Memory B cell (primary cell): ENCODE measurements at places on chromosomes 3 and 15.

DNA sequence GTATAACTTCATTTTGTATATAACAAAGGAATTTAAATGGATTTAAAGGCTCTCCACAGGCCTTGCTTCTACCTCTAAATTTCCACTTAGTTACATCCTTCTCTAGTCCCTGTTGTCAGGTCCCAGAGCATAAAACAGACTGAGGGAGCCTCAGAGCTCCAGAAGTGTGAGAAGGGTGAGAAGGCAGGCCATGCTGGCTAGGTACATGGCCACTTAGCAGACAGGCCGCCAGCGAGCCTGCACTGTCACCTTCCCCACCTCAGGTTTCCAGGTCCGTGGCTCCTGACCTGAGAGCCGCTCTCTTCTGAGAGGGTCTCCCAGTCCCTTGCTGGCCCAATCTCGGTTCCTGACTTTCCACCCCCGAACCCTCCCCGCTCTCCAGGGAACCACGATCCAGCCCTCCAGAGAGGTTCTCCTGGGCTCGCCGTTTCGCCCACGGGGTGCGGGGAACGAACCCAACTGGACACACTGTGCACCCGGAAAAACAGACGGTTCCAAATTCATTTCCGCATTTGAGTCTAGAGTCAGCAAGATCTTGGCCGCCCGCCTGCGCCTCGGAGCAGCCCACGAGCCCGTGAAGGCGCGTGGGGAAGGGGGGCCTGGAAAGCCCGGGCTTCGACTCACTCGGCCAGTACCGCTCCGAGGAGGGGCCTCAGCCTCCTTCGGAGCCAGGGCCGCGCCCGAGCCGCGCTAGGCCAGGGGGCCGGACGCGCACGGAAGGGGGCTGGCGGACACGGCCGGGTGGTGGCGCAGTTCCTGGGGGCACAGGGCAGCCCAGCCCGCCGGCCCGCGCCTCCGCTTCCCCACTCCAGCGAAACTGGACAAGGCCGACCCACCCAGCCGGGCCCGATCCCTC lies 16.7 kb upstream of the SOX2 start:
- no peak for DNase-seq

DNA sequence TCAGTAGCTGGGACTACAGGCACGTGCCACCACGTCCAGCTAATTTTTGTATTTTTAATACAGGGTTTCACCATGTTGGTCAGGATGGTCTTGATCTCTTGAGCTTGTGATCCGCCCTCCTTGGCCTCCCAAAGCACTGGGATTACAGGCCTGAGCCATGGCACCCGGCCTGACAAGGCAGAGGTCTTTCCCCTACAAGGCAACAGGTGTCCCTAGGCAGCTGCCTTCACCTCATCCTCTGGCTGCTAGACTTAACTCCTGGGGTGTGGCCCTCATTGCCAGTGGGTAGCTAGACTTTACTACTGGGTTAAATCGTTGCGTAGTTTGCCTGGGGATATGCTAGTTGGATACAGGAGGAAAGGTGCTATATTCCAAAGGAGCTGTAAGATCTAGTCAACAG lies 81.4 kb downstream of the CHRD start:
- no peak for DNase-seq

DNA sequence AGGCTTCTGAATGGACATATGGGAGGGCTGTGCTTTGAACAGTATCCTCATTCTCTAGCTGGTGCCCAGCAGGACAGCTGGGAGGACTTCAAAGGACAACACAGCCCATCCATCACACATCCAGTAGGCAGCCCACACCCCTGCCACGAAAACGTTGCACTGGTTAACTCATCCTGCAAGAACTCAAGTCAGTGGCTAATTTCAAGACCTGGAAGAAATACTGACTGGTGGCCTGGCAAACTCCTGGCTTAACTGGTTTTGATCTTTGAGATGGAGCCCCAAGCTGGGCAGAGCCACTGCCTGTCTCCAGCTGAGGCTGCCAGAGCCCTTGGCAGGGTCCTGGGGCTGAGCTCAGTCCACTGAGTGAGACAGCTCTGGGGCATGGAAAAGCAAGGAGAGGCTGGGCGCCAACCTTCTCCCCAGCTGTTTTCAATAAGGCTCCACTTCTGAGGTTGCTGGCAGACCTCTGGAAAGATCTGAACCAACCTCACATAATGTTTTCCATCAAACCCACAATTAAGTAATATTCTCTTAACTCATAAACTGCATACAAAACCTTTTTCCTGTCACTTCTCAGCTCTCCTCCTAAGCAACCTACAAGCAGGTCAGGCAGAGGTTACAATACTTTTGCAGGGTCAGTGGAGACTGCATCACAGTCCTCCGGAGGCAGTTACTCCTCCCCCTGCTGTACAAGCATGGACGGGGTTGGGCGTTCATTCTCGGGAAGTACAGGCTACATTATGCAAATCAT lies 110.3 kb downstream of the MYLK start:
- no peak for DNase-seq

- no peak for DNase-seq
Observed at GRCh38 chr3:99686955-99687612, 48.7 kb downstream of the COL8A1 start.

DNA sequence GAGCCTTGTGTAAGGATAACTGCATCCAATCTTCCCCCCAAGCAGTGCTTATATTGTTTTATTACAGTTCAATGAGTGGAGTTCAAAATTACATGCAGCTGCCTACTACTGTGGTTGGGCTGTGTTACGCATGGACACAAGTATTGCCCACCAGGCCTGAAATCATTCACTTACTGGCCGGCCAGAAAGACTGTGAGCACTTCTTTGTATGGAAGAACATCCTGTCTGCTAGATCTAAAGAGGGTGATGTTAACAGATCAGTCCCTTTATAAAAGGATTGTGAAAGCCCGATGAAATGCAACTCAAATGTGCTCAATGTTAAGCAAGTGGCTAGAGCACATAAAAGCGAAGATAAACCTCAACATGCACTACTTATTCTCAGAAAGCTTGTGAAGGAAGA lies 132.5 kb downstream of the FOXP1 start:
- no peak for DNase-seq

DNA sequence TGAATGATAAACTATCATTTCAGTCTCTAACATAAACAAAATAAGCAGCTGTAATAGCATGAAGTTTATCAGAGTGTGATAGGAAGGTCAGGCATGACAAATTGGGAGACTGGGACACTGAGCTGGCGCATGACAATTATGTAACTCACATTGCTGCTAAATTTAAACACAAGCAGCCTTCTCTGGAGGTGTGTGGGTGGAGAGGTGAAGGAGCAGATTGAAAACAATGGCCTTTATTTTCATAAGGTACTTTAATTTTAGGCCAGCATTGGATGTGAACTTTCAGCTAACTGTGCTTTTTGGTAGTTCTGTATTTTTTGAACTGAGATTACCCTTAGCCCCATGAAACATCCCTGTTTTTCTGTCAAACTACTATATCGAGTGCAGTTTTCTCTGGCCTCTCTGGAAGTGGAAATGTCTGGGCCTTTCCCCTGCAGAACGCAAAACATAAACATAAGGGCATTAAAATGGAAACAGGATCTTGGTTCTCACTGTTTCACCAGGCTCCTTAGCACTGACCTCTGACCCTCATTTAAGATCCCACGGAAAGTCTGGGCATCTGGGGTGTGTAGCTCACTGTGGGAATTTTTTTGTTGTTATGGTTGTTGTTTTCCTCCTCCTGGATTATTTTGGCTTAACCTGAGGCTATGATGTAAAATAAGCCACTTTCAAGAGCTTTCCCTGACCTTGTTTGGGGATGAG lies 160.1 kb upstream of the DPH6 start:
- no peak for DNase-seq

DNA sequence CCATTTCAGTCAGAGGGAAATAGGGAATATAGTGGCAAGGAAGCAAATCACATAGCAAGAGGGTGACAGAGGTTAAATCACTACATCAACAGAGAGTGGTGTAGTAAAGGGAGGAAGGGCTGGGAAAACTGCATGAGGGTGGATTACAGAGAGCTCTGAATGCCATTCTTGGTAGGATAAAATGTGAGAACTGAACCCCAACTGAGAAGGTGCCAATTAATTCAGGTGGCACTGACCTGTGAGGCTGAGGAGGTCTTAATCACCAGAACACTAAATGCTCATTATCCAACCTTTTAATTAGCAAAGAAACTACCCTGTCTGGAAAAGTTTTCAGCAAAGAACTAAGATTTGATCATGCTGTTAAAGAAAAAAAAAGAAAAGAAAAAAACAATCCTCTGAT lies 202.7 kb downstream of the LRRN1 start:
- no peak for DNase-seq

DNA sequence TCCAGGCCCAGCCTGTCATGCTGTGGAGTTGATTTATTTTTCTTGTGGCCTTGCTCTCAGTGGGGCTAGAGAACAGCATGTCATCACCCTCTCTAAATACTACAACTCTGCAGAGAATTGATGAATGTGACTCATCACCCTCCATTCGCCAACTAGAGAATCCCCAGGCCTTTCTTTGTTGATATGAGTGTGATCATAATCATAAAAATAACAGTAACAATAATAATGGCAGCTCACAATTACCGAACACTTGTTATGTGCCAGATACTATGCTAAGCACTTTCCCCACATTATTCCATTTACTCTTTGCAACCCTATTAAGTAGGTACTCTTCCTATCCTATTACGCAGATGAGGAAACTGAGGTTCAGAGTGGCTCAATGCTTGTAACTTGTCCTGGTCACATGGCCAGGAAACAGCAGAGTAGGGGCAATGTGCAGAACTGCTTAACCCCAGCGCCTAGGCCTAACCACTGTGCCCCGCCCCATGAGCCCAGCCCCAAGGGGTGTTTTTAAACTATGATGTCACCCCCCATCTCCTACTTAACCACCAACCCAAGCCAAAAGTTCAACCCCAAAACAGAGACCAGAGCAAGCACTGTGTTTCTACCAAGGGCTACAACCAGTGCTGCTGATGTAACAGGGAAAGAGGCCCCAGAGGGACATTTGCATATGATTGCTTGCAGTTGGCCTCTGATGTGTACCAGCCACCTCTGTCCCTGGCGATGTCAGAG lies 104.5 kb downstream of the ADCY5 start:
- no peak for DNase-seq

GRCh38 chr3:192904632-192905289 lies 12.9 kb downstream of the MB21D2 start:
- DNase-seq: no peak

DNA sequence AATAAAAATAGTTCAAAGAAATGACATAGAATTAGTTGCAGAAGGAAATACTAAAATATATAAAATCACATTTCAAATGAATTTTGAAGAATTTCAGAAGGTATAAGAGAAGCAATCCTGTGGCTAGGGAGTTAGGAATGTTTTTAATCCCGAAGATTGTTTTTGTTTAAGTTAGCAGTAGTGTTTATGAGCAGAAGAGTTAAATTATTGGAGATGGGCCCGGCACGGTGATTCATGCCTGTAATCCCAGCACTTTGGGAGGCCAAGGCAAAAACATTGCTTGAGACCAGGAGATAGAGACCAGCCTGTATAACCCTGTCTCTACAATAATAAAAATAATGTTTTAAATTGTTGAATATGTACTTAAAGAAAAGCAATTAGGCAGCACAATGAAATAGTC lies 432.5 kb downstream of the MFSD1 start:
- DNase-seq: no peak

- DNase-seq: no peak
Observed at GRCh38 chr15:98809273-98809672, 160.9 kb downstream of the IGF1R start.

- no peak for DNase-seq
Observed at GRCh38 chr3:1216856-1217255, 124.0 kb downstream of the CNTN6 start.

DNA sequence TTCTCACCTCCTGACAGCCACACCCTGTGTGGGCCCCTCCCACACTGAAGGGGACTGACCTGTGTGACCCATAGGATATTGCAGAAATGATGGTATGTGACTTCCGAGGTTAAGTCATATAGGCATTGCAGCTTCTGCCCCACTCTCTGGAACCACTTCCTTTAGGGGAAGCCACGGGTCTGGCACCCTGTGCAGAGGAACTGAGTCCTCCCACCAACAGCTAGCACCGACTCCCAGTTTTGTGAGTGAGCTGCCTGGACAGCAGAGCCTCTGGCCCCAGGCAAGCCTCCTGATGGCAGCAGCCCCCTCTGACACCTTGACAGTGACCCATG lies 24.6 kb upstream of the SLC6A6 start:
- DNase-seq: no peak

GRCh38 chr3:182500289-182500688 lies 293.0 kb upstream of the ATP11B start:
- DNase-seq: no peak

DNA sequence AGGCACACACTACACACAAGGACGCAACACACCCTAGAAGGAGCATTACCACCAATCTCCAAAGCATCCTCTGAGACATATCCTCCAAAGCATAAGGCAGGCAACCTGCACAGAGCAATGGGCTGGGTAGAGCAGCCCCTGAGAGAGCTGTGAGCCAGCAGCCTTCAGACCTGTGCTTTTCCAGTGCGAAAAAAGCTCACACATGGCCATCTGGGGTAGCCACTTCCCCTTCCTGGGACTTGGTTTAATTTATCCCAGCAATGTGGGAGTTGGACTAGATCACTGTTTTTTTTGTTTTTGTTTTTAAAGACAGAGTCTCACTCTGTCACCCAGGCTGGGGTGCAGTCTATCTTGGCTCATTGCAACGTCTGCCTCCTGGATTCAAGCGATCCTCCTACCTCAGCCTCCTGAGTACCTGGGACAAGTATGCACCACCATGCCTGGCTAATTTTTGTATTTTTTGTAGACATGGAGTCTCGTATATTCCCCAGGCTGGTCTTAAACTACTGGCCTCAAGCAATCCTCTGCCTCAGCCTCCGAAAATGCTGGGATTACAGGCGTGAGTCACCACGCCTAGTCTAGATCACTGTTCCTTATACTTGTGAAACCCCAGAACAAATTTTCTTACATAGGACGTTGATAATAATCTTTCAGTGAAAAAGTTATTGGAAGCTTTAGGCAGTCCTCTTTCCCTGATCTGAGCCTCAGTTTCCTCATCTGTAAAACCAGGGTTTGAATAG lies 18.9 kb downstream of the PTPN23 start:
- DNase-seq: no peak

DNA sequence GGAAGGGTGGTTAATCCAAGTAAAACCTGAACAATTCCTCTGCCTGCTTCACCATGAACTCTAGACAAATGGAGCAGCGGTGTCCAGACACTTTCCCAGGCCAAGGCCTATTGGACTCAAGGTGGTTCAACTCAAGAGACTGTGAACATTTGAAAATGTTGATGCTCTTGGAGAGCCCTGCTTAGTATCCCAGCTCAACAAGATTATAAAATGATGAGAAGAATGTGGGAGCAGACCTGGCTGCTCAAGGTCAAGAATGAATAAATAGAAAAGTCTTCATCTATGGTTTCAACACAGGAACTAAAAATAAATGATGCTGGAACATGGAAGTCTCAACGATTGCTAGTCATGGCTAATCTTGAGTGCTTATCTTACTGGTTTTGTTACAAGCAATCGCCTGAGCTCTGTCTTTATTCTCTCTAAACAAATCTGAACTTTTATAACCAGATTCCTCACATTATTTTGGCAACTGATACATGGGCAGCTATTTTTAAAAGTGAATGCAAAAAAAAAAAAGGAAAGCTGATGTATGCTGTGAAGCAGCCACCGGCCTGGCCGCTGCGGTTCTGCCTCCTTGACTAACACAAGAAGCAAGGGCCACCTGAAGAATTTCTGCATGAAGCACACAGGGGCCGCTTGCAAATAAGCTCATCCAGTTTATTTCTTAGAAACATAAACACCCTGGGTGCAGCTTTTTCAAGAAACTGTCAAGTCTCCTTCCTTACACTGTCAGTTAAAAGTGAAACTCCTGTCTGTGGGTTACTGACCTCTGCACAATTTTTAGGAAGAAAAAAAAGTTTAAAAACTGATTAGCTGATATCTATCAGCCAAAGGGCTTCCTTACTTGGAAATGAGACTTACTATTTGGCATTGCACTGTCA lies 120.1 kb upstream of the ARHGEF3 start:
- DNase-seq: no peak

- no peak for DNase-seq
Observed at GRCh38 chr3:32937331-32937730, 14.1 kb upstream of the CCR4 start.
